ENCODE measurements at places on chromosomes 11 and 22. TPM values are rescaled to one million over a fixed set of nuclear protein-coding genes. Genes with fewer than 3 reads are reported as not detected.

The SLC17A6 gene
- not detected for total RNA-seq

The RANBP1 gene
- total RNA-seq, result 78.4 TPM

DNA sequence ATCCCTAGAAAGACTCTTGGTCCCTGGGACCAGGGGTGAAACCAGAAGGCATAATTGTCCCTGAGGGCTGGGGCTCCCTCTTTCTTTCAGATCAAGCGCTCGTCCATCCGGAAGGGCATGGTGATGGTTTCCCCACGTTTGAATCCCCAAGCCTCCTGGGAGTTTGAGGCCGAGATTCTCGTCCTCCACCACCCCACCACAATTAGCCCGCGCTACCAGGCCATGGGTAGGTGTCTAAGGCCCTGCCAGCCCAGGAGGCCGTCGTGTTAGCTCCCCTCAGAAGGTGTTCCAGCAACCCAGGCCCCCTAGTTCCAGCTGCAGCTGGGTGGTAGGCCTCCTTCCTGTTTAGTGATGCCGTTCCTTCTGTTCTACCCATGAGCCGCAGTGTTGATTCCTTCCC lies 21.4 kb downstream of the GTPBP1 start:
- no peaks in the 10 kb centered on the region for H3K27me3 ChIP-seq
- DNase-seq, result no peak
- H3K27ac ChIP-seq, result no peak overlapping the region
- H3K36me3 ChIP-seq, result peaks cover 97% of the 10 kb centered on the region
- H3K4me3 ChIP-seq, result no peak overlapping the region

The SCN2B gene
- total RNA-seq, result not detected

DNA sequence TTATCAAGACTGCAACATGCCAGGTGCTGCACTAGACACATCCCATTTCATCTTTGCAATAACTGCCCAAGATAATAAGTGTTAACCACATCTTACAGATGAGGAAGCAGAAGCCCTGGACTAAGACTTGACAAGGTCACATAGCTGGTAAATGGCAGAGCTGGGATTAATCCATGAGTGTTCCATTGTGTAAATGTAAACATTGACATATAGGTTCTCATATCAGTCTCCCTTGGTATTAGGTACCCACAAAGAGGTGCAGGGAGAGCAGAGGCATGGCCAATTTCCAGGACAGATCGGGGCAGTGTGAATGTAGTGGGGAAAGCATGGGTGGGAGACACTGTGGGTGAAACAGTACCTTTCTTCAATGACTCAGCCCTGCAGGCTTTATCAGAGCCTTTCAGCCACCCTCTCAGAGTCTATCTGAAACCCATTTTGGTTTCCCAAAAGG lies 17.9 kb downstream of the MICAL2 start:
- peaks cover 51% of the 10 kb centered on the region for H3K4me1 ChIP-seq
- peak overlapping the region; percentile 15 for H3K27ac ChIP-seq
- no peaks in the 10 kb centered on the region for H3K27me3 ChIP-seq
- DNase-seq, result no peak
- H3K36me3 ChIP-seq, result peaks cover 62% of the 10 kb centered on the region
- no peak overlapping the region for H3K4me3 ChIP-seq

- no peaks in the 10 kb centered on the region for H3K4me1 ChIP-seq
- DNase-seq, result no peak
- no peaks in the 10 kb centered on the region for H3K27me3 ChIP-seq
- no peak overlapping the region for H3K27ac ChIP-seq
Measured at GRCh38 chr11:22786475-22786874, 43.1 kb downstream of the SVIP start.

The FAM180B gene
- not detected for total RNA-seq

- H3K36me3 ChIP-seq, result no peaks in the 10 kb centered on the region
- no peak for DNase-seq
- H3K27ac ChIP-seq, result no peak overlapping the region
- H3K4me1 ChIP-seq, result no peaks in the 10 kb centered on the region
Measured at GRCh38 chr22:18997925-18998315, 61.8 kb upstream of the PRODH start.

- no peaks in the 10 kb centered on the region for H3K36me3 ChIP-seq
- peaks cover 8% of the 10 kb centered on the region for H3K4me1 ChIP-seq
- H3K27me3 ChIP-seq, result peaks cover 30% of the 10 kb centered on the region
- DNase-seq, result peak; percentile 32
- no peak overlapping the region for H3K27ac ChIP-seq
Measured at GRCh38 chr22:24681236-24681635, 78.2 kb downstream of the GGT1 start.

DNA sequence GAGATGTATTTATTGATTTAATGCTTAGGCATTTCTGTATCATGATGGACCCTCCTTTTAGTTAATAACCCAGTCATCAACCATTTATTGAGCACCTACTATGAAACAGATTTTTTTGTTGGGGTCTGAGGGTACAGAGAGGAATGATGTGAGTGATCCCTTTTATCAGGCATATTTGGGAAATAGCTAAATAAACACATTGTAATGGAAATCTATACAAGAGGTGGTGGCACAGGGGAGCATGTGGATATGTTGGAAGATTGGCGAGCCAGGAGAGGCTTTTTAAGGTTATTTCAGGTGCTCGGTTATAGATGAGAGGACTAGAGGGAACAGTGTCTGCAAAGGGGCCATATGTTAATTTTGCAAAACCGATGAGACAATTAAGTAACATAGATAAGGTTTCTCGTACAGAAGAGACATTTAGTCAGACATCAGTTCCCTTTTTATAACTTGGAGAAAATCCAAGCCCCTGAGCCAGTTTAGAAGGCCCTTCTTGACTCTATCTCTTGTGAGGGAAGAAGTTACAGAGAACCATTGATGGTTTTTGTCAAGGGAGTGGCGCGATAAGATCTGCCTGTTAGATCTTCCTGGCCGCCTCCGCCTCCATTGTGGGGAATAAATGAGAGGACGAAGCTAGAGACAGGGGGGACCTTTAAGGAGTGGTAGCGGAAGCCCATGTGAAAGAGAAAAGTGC lies 2.0 kb downstream of the ATXN10 start:
- H3K27ac ChIP-seq, result peak overlapping the region; percentile 8
- no peak for DNase-seq
- peaks cover 7% of the 10 kb centered on the region for H3K36me3 ChIP-seq
- H3K4me3 ChIP-seq, result peak overlapping the region; percentile 95

GRCh38 chr11:396948-397548 lies 3.0 kb downstream of the PKP3 start:
- H3K36me3 ChIP-seq, result no peaks in the 10 kb centered on the region
- no peaks in the 10 kb centered on the region for H3K27me3 ChIP-seq
- peaks cover 21% of the 10 kb centered on the region for H3K4me1 ChIP-seq
- H3K4me3 ChIP-seq, result peak overlapping the region; percentile 67

The DDI1 gene
- not detected for total RNA-seq

- H3K27ac ChIP-seq, result no peak overlapping the region
- H3K4me3 ChIP-seq, result no peak overlapping the region
- no peaks in the 10 kb centered on the region for H3K27me3 ChIP-seq
- peaks cover 10% of the 10 kb centered on the region for H3K4me1 ChIP-seq
Measured at GRCh38 chr11:16356761-16357393, 531 bp upstream of the SOX6 start.

The DRICH1 gene
- total RNA-seq, result 0.29 TPM

The JAML gene
- total RNA-seq, result not detected

The PLAAT2 gene
- not detected for total RNA-seq

The MYOD1 gene
- total RNA-seq, result not detected

GRCh38 chr11:130763087-130763980 lies 152.9 kb downstream of the SNX19 start:
- no peak overlapping the region for H3K4me3 ChIP-seq
- peaks cover 58% of the 10 kb centered on the region for H3K27me3 ChIP-seq
- no peaks in the 10 kb centered on the region for H3K36me3 ChIP-seq
- DNase-seq, result peak; percentile 84

The CD3E gene
- not detected for total RNA-seq

DNA sequence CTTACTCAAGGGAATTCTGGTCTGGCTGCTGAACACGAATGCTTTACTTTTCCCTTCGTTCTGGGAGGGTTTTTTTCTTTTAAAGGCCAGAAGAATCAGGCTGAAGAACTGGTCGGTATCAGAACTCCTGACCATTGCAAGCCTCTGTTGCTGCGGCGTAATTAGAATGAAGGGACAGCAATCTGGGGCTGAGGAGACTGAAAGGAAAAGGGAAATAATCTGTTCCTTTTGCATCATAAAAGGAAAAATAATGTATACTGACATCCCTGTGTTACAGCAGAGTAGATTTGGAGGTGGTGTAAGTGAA lies 670 bp downstream of the SC5D start:
- peaks cover 26% of the 10 kb centered on the region for H3K27me3 ChIP-seq
- H3K27ac ChIP-seq, result peak overlapping the region; percentile 37
- peaks cover 11% of the 10 kb centered on the region for H3K4me1 ChIP-seq
- no peak for DNase-seq
- H3K36me3 ChIP-seq, result no peaks in the 10 kb centered on the region

DNA sequence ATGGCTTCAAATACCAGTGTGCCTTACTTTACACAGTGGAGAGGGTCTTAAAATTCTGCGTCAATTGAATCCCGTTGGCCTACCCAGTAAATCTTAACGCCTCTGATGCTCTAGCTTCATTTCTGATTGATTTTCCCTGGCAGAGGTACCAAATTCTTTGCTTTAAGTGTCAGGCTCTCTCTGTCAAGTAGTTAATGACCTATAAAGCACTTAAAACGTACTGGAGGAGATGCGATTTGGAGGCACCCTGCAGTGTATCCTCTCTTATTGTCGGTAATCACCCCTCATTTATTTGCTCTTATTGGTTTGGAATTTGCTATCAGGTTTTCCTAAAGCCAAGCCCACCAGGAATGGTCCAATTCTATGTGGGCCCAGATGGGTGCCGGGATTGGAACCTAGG lies 59.2 kb downstream of the NFAM1 start:
- no peak for DNase-seq
- H3K36me3 ChIP-seq, result no peaks in the 10 kb centered on the region
- H3K27ac ChIP-seq, result no peak overlapping the region
- no peak overlapping the region for H3K4me3 ChIP-seq

The RAG2 gene
- not detected for total RNA-seq

The DRD4 gene
- not detected for total RNA-seq

The RPS3 gene
- 1,511 TPM for total RNA-seq

The MGAT3 gene
- total RNA-seq, result under 0.01 TPM

The CHRM4 gene
- total RNA-seq, result 0.36 TPM

DNA sequence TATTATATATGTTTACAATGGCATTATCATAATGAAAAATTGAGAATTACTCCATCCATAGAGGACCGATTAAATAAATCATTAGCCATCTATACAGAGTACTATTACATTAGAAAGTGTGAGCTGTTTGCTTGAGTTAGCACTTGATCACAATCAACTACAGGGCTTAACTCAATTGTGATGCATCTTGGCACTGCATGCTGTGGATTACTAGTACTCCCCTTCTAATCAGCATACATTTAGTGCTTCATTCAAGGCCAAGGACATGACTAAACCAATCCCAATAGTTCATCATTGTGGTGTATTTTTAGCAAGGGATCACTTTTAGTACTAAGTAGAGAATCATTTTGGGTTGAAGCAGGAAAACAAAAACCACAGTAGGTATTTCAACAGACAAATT lies 23.5 kb upstream of the ARHGAP42 start:
- no peaks in the 10 kb centered on the region for H3K27me3 ChIP-seq
- no peak overlapping the region for H3K27ac ChIP-seq
- no peaks in the 10 kb centered on the region for H3K4me1 ChIP-seq
- DNase-seq, result peak; percentile 23

GRCh38 chr22:46030231-46030880 lies 53.4 kb upstream of the WNT7B start:
- H3K27ac ChIP-seq, result no peak overlapping the region
- peak; percentile 46 for DNase-seq
- peaks cover 10% of the 10 kb centered on the region for H3K4me1 ChIP-seq
- no peaks in the 10 kb centered on the region for H3K36me3 ChIP-seq

The OR51I1 gene
- total RNA-seq, result not detected

The UBQLNL gene
- total RNA-seq, result 0.29 TPM

- peaks cover 14% of the 10 kb centered on the region for H3K4me1 ChIP-seq
- no peaks in the 10 kb centered on the region for H3K36me3 ChIP-seq
- no peak overlapping the region for H3K27ac ChIP-seq
Measured at GRCh38 chr22:36776722-36777121, 803 bp upstream of the IFT27 start.

DNA sequence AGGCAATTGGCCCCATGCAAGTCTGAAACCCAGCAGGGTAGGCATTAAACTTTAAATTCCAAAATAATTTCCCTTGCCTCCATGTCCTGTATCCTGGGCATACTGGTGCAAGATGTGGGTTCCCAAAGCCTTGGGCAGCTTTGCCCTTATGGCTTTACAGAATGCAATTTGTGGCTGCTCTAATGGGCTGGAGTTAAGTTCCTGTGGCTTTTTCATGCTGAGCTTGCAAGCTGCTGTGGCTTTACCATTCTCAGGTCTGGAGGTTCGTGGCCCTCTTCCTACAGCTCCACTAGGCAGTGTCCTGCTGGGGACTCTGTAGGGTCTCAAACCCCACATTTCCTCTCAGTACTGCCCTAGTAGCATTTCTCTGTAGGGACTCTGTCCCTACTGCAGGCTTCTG lies 15.0 kb upstream of the BIRC3 start:
- no peaks in the 10 kb centered on the region for H3K36me3 ChIP-seq
- no peak for DNase-seq
- H3K27me3 ChIP-seq, result no peaks in the 10 kb centered on the region
- H3K4me1 ChIP-seq, result no peaks in the 10 kb centered on the region
- H3K27ac ChIP-seq, result no peak overlapping the region
- no peak overlapping the region for H3K4me3 ChIP-seq

DNA sequence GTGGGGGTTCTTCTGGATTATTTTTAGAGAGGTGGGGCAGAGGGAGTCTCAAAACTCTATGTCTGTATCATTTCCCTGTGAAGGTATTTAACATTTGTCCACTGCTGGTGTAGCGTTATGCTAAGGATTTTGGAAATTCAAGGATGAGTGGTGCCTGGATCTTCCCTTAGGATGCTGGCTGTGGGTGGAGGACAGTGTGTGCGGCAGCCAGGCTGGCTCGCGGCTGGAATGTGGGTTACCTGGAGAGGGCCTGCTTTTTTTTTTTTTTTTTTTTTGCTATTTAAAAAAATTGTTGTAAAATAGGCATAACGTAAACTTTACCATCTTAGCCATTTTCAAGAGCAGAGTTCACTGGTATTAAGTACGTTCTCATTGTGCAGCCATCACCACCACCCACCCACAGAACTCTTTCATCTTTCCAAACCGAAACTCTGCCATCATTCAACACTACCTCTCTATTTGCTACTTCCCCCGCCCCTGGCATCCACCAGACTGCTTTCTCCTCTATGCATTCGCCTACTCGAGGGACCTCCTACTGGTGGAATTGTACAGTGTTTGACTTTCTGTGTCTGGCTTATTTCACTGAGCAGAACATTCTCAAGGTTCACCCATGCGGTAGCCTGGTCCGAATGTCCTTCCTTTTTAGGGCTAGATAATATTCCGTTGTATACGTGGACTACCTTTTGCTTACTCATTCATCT lies 67.1 kb downstream of the PARVB start:
- H3K36me3 ChIP-seq, result no peaks in the 10 kb centered on the region
- no peak overlapping the region for H3K27ac ChIP-seq
- H3K4me3 ChIP-seq, result no peak overlapping the region
- H3K27me3 ChIP-seq, result no peaks in the 10 kb centered on the region
- H3K4me1 ChIP-seq, result peaks cover 13% of the 10 kb centered on the region

- no peaks in the 10 kb centered on the region for H3K36me3 ChIP-seq
- no peak overlapping the region for H3K27ac ChIP-seq
- H3K4me1 ChIP-seq, result peaks cover 10% of the 10 kb centered on the region
Measured at GRCh38 chr11:70105755-70106571, 27.8 kb downstream of the ANO1 start.

Measured in osteoblast (primary cell).